ENCODE measurements at places on chromosomes 6 and 20. TPM values are rescaled to one million over a fixed set of nuclear protein-coding genes. Genes with fewer than 3 reads are reported as not detected.

KCNB1 gene
- 26.3 TPM for total RNA-seq

CRYBG1 gene
- total RNA-seq = 10.8 TPM

GLP1R gene
- total RNA-seq = not detected

CAGE1 gene
- not detected for total RNA-seq

ULBP1 gene
- total RNA-seq = not detected

ATP6V1G2 gene
- total RNA-seq = 1.7 TPM

C20orf141 gene
- not detected for total RNA-seq

BCAS1 gene
- total RNA-seq = 1.0 TPM

SIRPA gene
- 11.7 TPM for total RNA-seq

NHSL1 gene
- 8.4 TPM for total RNA-seq

PGC gene
- total RNA-seq = 0.62 TPM

BMP6 gene
- 1.4 TPM for total RNA-seq

PAK5 gene
- 0.05 TPM for total RNA-seq

ECT2L gene
- 0.27 TPM for total RNA-seq
